ACHN (cell line): ENCODE measurements at places on chromosomes 2 and 18.
A peak's percentile ranks its signal among the peaks of the same experiment; 100 is the strongest.

GRCh38 chr2:225425284-225425683 lies 25.8 kb downstream of the NYAP2 start:
- no peak for DNase-seq

DNA sequence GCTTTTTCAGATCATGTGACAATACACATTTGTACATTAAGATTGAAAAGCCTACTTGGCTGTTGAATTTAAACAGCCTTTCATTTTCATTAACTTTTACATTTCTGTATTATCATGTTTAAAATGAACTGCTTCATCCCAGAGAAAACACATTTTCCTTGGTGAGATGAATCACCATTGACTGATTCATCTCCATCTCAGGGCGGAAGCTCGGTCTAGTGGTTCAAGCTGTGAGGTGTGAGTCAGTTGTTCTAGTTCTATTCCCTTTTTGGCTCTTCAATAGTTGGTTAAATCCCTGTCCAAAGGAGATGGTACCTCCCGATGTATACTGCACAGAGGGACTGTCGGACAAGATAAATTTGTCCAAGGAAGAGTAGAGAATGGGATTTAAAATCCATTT lies 189.7 kb downstream of the ADCYAP1 start:
- peak; percentile 71 for DNase-seq

- no peak for DNase-seq
Measured at GRCh38 chr2:212858496-212858895, 292.9 kb downstream of the IKZF2 start.

DNA sequence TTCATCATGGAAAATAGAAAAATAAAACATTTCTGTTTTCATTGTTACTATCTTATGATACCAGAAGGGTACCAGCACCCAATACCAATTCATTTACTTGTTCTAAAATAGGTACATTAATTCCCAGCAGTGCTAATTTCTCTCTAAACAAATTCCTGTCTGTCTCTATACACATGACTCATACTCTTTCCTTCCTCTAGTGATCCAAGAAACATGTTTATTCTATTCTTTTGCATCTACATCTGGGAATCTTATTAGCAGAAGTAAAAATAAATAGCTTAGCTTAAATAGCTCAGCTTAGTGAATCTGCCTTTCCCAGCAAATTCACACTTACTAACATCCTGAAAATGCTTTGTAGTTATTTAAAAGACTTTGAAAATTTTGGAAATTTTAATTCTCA lies 84.5 kb upstream of the MAPRE2 start:
- no peak for DNase-seq

DNA sequence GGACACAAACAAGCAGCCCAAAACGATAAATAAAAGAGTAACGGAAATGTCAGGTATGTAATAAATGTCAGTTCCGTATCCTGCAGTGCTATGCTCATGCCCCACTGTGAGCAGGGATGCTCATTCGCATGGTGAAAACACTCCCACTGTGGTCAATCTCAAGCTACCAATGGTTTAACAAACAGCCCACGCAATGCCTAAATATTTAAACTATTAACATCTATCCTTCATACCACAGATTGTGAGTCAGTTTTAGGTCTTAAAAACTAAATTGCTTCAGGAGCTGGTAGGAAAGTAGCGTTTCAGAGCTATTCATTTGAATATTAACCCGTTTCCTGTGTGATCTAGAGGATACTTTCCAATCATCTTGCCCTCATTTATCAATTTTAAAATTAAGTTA lies 207.4 kb downstream of the TCF4 start:
- DNase-seq: no peak

DNA sequence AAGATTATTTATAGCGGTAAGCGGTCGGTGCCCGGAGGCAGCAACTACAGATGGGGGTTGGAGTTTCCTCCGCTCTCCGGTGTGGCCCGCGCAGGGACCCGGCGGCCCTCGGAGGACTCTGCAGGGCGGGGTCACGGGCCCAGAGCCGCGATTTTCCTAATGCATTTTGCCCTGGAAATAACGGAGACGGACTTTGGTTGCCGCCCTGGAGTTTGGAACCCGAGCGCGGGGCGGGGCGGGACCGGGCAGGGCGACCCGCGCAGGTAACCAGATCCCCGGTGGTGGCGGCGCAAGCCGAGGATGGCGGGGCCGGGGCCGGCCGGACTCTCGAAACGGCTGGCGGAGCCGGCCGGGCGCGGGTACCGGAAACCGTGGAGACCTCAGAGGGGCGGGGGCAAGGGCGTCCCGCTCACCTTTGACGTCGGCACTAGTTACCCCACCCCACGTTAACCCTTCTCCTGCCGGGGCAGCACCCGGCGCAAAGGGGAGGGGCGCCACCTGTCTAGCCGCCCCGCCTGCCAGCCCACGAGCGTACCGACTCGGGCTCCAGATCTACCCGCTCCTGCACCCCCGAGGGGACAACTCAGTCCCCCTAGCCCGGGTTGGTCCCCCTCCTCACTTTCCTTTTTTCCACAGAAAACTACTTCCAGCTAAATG lies 2.9 kb downstream of the CYP26B1 start:
- DNase-seq: peak; percentile 81

GRCh38 chr2:221476195-221476594 lies 95.9 kb downstream of the EPHA4 start:
- no peak for DNase-seq

GRCh38 chr18:13235981-13236380 lies 17.4 kb downstream of the LDLRAD4 start:
- no peak for DNase-seq
